ENCODE measurements at places on chromosomes 2 and 18. TPM values are rescaled to one million over a fixed set of nuclear protein-coding genes. Genes with fewer than 3 reads are reported as not detected.

SERPINB13 gene
- not detected for total RNA-seq

LINC00305 gene
- not detected for total RNA-seq

CYP1B1 gene
- 43.7 TPM for total RNA-seq

STON1 gene
- total RNA-seq: 12.9 TPM

CD8A gene
- 1.4 TPM for total RNA-seq

AOX1 gene
- total RNA-seq: 36.0 TPM

IKZF2 gene
- total RNA-seq: 5.8 TPM

STPG4 gene
- total RNA-seq: 0.29 TPM

FAM237A gene
- total RNA-seq: not detected

SLC9A4 gene
- total RNA-seq: not detected

LHCGR gene
- not detected for total RNA-seq

MC2R gene
- not detected for total RNA-seq

PKDCC gene
- total RNA-seq: 92.2 TPM

STAT4 gene
- 18.2 TPM for total RNA-seq

ANO7 gene
- 0.89 TPM for total RNA-seq

ALPI gene
- total RNA-seq: not detected

SCG2 gene
- 0.23 TPM for total RNA-seq

UGT1A3 gene
- total RNA-seq: not detected

YIPF4 gene
- total RNA-seq: 52.6 TPM

MYOM1 gene
- total RNA-seq: 377 TPM

KCNS3 gene
- 3.1 TPM for total RNA-seq

GULP1 gene
- 13.0 TPM for total RNA-seq

G6PC2 gene
- total RNA-seq: not detected

VWA3B gene
- 0.29 TPM for total RNA-seq

CFAP65 gene
- not detected for total RNA-seq

IL1A gene
- total RNA-seq: not detected

STARD6 gene
- not detected for total RNA-seq

CYB5A gene
- total RNA-seq: 53.1 TPM

ZAP70 gene
- total RNA-seq: 1.0 TPM

RNASEH1 gene
- 20.0 TPM for total RNA-seq

POTEC gene
- not detected for total RNA-seq

CCL20 gene
- total RNA-seq: not detected

MAP3K19 gene
- total RNA-seq: not detected

AFF3 gene
- total RNA-seq: 16.7 TPM

RBM44 gene
- 0.70 TPM for total RNA-seq

MRPL53 gene
- total RNA-seq: 140 TPM

GAREM2 gene
- total RNA-seq: 4.5 TPM

NBAS gene
- 52.9 TPM for total RNA-seq

SIX3 gene
- not detected for total RNA-seq

ANKRD29 gene
- 3.9 TPM for total RNA-seq

SERPINB10 gene
- not detected for total RNA-seq

DUSP11 gene
- 13.2 TPM for total RNA-seq

CFAP210 gene
- not detected for total RNA-seq

DAW1 gene
- not detected for total RNA-seq

UCN gene
- total RNA-seq: 1.7 TPM

HES6 gene
- 4.5 TPM for total RNA-seq

ANAPC1 gene
- total RNA-seq: 20.7 TPM

LYPD1 gene
- not detected for total RNA-seq

CRACDL gene
- total RNA-seq: 5.4 TPM

GNAL gene
- total RNA-seq: 8.7 TPM

ALPG gene
- total RNA-seq: not detected

IGFBP2 gene
- total RNA-seq: 168 TPM

METAP1D gene
- total RNA-seq: 4.8 TPM
